ENCODE measurements at places on chromosomes 3 and 15. TPM values are rescaled to one million over a fixed set of nuclear protein-coding genes. Genes with fewer than 3 reads are reported as not detected.

GRCh38 chr15:70412794-70413193 is 315.1 kb upstream of the TLE3 start:
- H3K36me3 ChIP-seq = no peaks in the 10 kb centered on the region
- no peak overlapping the region for H3K27ac ChIP-seq
- DNase-seq = no peak
- no peak overlapping the region for H3K4me3 ChIP-seq

ACAD11 gene
- 20.0 TPM for total RNA-seq

TAGLN3 gene
- total RNA-seq = 0.72 TPM

MCTP2 gene
- 1.5 TPM for total RNA-seq

KIF15 gene
- total RNA-seq = 6.0 TPM

ACTC1 gene
- 4.2 TPM for total RNA-seq

- H3K4me3 ChIP-seq = no peak overlapping the region
- peaks cover 6% of the 10 kb centered on the region for H3K4me1 ChIP-seq
- no peak for DNase-seq
- no peak overlapping the region for H3K27ac ChIP-seq
- H3K36me3 ChIP-seq = no peaks in the 10 kb centered on the region
Measured at GRCh38 chr3:96753124-96753523, 61.3 kb upstream of the EPHA6 start.

GRCh38 chr3:164673738-164674137 is 404.6 kb downstream of the SI start:
- no peaks in the 10 kb centered on the region for H3K4me1 ChIP-seq
- no peaks in the 10 kb centered on the region for H3K36me3 ChIP-seq
- no peak overlapping the region for H3K27ac ChIP-seq
- no peak overlapping the region for H3K4me3 ChIP-seq
- H3K27me3 ChIP-seq = peaks cover under 1% of the 10 kb centered on the region

Data from endothelial cell (in vitro differentiated cells).